ENCODE measurements at places on chromosomes 13 and 19. TPM values are rescaled to one million over a fixed set of nuclear protein-coding genes. Genes with fewer than 3 reads are reported as not detected.

WDR88 gene
- total RNA-seq: not detected

ZNF583 gene
- total RNA-seq: 4.6 TPM

KLHL1 gene
- total RNA-seq: not detected

CACNG8 gene
- not detected for total RNA-seq

C19orf38 gene
- 1.1 TPM for total RNA-seq

ZNF835 gene
- 1.3 TPM for total RNA-seq

FOXO1 gene
- total RNA-seq: 23.1 TPM

MEF2B gene
- total RNA-seq: 3.6 TPM

C19orf33 gene
- total RNA-seq: not detected

PODNL1 gene
- 0.11 TPM for total RNA-seq

CYP4F11 gene
- not detected for total RNA-seq

TUBA3C gene
- not detected for total RNA-seq

SLC17A7 gene
- total RNA-seq: 0.16 TPM

ZNF865 gene
- 15.8 TPM for total RNA-seq

ZNF563 gene
- total RNA-seq: 3.2 TPM

NOTCH3 gene
- total RNA-seq: not detected

LMTK3 gene
- 3.7 TPM for total RNA-seq

AMH gene
- total RNA-seq: 12.1 TPM

PTH2 gene
- not detected for total RNA-seq

FOXA3 gene
- not detected for total RNA-seq

SCAF1 gene
- 61.0 TPM for total RNA-seq

ANKRD24 gene
- 0.73 TPM for total RNA-seq

ZNF324B gene
- 12.5 TPM for total RNA-seq

ZNF284 gene
- 2.5 TPM for total RNA-seq

SIGLEC12 gene
- total RNA-seq: 0.34 TPM

PIP5K1C gene
- total RNA-seq: 19.7 TPM

NCR1 gene
- 0.47 TPM for total RNA-seq

CEACAM5 gene
- not detected for total RNA-seq

LGI4 gene
- 0.13 TPM for total RNA-seq
